Head of caudate nucleus (tissue), 42 donors: ENCODE measurements at places on chromosomes 5 and 9.

GRCh38 chr5:33460210-33460609 is 19.4 kb downstream of the TARS1 start:
- no peak for DNase-seq

DNA sequence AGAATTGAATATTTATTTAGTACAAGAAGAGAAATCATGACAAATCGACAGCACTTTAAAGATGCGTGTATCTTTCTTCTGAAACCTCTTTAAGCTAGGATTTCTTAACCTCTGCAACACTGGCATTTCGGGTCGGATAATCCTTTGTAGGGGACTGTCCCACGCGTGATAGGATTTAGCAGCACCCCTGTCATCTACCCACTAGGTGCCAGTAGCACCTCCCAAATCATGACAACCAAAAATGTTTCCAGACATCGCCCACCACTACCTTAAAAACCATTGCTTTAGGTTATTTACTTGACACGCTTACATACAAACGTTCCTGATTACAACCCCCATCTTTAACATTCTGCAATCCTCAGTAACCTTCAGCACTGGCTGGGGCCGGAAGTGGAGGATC is 223.1 kb downstream of the TRIM32 start:
- no peak for DNase-seq

DNA sequence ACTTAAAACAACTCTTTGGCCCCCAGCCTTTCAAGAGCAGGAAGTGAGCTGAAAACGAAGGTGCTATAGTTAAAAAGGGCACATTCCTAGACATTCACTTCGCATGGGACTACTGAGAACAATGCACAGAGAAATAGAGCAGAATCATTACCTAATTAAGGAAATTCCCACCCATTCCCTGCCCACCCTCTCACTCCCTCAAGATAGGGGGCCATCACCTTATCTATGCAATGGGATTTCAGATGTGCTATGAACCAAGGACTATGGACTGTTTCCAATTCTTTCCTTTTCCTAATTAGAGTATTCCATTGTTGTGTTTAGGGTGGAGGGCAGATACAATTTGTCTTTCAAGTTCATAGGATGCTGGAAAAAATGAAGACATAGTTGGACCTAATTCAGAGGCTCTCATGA is 476.8 kb downstream of the CETN3 start:
- no peak for DNase-seq

GRCh38 chr5:175250426-175250825 is 193.6 kb downstream of the DRD1 start:
- DNase-seq = no peak

DNA sequence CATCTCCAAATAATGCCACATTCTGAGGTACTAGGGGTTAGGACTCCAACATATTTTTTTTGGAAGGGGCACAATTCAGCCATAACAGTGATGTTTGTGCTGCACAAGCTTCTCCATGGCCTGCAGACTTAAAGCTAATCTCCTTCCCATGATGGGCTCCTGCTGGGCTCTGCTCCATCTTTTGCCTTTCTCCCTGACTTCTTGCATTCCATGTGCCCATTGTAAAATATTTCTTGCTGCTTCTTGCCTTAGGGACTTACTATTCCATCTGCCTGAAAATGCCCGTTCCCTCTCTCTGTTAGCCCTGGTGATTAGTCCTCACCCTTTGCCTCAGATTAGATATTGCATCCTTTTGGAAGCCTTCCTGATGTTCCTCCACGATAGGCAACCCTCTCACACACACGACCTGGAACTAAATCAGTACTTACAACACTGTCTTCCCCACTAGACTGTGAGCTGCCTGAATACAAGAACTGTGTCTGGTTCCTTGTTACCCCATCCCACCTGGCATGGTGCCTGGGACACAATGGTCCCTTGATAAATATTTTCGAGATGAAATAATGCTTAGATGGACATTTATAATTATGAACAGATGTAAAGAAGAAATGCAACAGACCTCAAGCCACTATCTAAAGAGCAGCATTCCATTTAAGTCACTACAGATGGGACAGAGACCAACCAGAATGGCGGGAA is 33.5 kb downstream of the OR1J1 start:
- no peak for DNase-seq

- no peak for DNase-seq
These were observed 3.2 kb upstream of the C5orf63 start for GRCh38 chr5:127076315-127077129.

GRCh38 chr9:115681585-115681984 is 472.0 kb upstream of the PAPPA start:
- DNase-seq = no peak

- DNase-seq = no peak
These were observed 342.5 kb upstream of the ACTBL2 start for GRCh38 chr5:57825031-57825686.

- no peak for DNase-seq
These were observed 19.9 kb downstream of the TLR4 start for GRCh38 chr9:117723986-117724625.

DNA sequence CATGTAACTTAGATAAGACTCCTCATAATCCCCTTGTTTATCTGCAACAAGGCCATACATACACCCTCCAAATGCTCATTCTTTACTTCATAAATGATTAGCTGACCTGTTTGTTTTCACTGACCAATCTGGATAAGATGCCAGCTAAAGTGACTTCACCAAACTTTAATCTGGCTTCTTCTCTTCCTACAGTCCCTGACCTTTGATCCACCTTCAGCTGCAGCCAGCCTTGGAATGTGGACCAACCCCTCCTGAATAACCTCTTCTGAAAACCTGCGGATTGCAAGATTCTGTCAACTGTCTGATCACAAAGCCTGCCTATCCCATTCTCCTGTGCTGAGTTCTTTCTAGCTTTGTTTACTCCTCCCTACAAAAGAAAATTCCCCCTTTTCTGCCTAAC is 476.8 kb downstream of the LRRC70 start:
- no peak for DNase-seq

- DNase-seq = no peak
These were observed 158.6 kb downstream of the DNAH5 start for GRCh38 chr5:13785781-13786415.

DNA sequence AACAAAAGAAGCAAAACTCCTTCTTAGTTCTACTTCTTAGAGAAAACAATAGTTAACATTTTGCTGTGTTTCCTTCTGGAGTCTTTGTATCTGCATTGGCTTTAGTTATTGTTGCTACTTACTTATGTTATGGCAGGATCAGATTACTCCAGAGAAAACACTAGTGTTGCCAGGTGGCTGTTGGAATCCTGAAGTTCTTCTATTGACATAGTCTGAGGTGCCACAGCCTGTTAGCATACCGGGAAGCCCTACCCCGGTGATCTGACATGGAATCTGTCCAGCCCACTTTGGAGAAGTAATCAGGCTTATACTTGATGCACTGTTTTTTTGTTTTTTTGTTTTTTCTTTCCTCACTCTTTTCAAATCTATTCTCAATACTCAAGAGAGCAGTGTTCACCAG is 68.5 kb upstream of the CEP78 start:
- no peak for DNase-seq

- no peak for DNase-seq
These were observed 24.7 kb upstream of the LNPEP start for GRCh38 chr5:96911139-96911538.

- peak; percentile 85 for DNase-seq
These were observed 11.4 kb downstream of the GRHPR start for GRCh38 chr9:37433867-37434371.

DNA sequence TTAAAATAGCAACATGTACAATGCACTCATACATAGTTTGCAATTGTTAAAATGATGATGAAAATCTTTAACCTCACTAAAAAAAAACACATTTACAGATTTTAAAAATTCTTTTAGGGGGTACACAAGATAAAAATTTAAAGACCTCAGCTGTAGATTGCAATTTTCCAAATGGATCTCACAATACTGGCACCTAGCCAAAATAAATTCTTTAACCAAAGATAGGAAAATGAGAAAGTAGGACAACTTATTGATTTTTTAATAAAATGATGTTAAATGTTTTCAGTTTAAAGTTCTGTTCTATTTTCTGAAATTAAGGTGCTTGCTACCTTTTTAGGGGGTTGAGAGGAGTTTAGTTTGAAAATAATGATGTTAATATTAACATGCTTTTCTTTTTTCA is 90.0 kb downstream of the PCSK1 start:
- no peak for DNase-seq

GRCh38 chr5:95989283-95990048 is 27.8 kb upstream of the ELL2 start:
- DNase-seq = no peak

DNA sequence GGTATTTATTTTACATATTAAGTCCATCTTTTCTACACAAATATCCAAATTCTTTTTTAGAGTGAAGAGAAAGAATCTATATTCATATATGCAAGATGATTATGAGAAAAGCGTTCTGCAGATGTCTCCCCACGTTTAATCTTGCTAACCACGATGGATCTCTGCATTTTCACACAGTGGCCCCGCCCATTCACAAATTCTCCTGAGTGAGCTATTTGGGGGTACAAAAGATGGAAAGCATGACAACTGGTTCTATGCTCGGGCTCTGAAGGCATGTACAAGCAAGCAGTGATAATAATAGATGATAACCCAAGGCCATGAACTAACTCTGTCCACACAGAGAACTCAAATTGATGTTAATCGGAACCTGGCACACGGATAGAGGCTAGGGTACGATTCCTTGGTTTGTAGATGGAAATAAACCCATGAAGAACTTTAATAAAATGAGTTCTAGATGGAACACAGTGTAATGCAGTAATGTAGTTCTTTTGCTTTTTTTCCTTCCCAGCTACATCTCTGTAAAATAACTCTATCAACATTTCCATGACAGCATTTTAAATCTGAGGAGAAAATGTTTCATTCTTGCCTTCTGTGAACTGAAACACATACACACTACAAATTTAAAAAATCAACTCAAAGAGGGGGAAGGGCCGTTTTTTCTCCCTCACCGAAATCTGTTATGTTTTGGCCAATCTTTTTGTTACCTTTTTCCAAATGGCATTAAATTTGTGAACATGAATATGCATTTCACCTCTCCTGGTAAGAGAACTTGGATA is 851.7 kb upstream of the DMAC1 start:
- no peak for DNase-seq

GRCh38 chr9:38185647-38186403 is 116.8 kb upstream of the SHB start:
- DNase-seq = no peak

DNA sequence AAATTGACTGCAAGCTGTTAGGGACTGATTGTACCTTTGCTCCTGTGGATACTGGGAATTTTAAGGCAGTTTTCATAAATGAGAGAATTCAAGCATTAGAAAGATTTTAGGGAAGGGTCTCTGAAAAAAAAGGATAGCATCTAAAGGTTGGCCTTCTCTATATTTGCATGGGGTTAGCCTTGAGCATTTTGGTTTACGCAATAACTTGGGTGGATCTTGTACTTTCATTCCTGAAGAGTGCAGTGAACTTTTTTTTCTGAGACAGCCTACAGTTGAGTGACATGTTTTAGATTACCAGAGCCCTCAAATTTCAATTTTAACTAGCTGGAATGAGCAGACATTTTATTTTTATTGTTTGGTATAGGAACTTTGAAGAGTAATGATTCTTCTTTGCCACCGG is 91.6 kb upstream of the NR3C1 start:
- no peak for DNase-seq

GRCh38 chr5:100641833-100642232 is 106.7 kb downstream of the FAM174A start:
- DNase-seq = no peak

GRCh38 chr9:92780206-92780605 is 15.6 kb upstream of the BICD2 start:
- no peak for DNase-seq

- DNase-seq = no peak
These were observed 147.8 kb upstream of the IRX2 start for GRCh38 chr5:2899311-2899710.

GRCh38 chr5:22663134-22663533 is 190.0 kb downstream of the CDH12 start:
- no peak for DNase-seq

- DNase-seq = no peak
These were observed 177.9 kb downstream of the PCSK1 start for GRCh38 chr5:96254980-96255691.

- no peak for DNase-seq
These were observed 204.7 kb upstream of the WWC1 start for GRCh38 chr5:168086746-168087145.

DNA sequence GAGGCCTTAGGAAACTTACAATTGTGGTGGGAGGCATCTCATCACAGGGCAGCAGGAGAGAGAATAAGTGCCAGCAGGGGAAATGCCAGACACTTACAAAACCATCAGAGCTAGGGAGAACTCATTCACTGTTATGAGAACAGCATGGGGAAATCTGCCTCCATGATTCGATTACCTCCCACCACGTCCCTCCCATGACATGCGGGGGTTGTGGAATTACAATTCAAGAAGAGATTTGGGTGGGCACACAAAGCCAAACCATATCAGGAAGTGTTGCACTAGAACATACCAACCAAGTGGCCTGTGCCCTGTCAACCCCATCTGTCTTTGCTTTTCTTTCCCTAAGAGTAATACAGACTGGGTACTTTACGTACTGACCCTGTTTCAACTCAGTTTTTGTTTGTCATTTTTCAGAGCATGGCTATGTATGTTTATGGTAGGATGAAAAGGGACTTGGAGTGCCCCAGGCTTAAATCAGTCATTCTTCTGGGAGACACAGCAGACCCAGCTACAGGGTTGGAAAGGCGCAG is 58.3 kb upstream of the TGFBR1 start:
- DNase-seq = no peak

GRCh38 chr5:14491015-14491915 is 90.3 kb upstream of the OTULINL start:
- DNase-seq = no peak

DNA sequence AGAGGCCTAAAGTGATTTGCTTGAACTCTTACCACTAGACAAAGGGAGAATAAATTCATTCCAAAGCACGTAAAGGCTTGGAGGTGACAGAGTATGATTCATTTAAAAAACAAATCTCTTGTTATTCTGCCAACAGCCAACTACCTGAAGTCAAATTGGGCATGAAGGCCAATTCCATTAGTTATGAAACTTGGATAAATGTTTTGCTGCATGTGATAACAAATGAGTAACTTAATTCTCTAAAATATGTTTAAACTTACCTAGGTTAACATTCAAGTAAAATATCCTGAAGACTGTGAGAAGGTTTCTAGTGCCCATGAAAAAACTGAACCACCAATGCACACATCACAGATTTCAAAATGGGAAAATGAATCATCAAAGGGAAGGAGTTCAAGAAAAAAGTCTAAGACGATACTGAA is 120.1 kb upstream of the TSLP start:
- no peak for DNase-seq

- no peak for DNase-seq
These were observed 631.9 kb downstream of the PSAT1 start for GRCh38 chr9:78928625-78929405.

GRCh38 chr5:76622076-76622475 is 1.1 kb downstream of the F2RL2 start:
- no peak for DNase-seq

- DNase-seq = no peak
These were observed 123.8 kb downstream of the NR3C1 start for GRCh38 chr5:143279698-143280097.

GRCh38 chr5:171629628-171630349 is 155.8 kb upstream of the SMIM23 start:
- peak; percentile 5 for DNase-seq
